DND-41 (cell line): ENCODE measurements at places on chromosomes 1 and 21.
A peak's percentile ranks its signal among the peaks of the same experiment; 100 is the strongest.

DNA sequence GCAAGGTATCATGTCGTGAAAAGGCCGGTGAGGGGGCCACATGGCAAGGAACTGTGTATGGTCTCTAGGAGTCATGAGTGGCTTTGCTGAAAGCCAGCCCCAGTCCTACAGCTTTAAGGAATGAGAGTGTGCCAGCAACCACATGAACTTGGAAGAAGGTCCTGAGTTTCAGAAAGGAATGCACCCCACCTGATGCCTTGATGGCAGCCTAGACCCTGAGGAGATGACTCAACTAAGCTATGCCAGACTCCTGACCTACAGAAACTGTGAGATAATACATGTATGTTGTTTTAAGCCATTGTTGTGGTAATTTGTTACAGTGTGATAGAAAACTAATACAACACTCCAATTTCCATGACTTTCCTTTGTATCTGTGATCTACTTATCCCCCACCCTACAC is 33.5 kb upstream of the AKT3 start:
- DNase-seq = no peak

DNA sequence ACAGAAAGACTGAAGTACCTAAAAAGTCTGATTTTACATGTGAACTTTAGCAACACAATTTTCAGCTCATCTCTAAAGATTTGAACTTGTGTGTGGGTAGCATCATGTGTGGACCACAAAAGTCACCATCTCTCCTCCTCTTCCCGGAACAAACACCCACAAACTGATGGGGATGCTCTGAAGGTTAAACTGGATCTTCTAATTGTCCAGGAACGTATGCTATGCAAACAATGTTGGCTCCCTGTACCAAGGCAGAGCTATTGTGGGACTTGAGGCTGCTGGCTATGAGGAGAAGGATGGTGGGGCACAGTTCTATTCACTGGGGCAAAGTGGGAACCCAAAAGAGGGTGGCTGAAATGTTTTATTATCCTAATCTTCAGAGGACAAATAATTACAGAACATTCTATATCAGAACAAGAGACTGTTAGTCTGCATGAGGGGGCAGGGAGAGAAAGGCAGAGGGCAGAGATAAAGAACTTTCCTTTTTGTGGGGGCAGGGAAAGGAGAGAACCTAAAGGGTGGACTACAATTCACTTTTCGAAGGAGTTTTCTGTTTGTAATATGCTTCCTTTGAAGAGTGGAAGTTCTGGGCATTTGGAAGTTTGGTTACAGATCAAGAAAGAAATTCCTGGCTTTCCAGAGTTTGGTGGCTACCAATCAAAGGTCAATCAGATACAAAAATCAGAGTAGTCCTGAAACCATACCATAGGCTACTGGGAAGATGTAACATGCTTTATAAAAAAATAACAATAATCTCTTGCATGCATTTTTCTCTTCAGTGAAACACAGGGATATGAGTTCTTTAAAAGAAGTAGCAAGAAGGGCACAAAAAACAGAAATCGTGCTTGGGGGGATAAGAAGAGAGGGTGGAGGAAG is 62.9 kb downstream of the GADD45A start:
- no peak for DNase-seq

DNA sequence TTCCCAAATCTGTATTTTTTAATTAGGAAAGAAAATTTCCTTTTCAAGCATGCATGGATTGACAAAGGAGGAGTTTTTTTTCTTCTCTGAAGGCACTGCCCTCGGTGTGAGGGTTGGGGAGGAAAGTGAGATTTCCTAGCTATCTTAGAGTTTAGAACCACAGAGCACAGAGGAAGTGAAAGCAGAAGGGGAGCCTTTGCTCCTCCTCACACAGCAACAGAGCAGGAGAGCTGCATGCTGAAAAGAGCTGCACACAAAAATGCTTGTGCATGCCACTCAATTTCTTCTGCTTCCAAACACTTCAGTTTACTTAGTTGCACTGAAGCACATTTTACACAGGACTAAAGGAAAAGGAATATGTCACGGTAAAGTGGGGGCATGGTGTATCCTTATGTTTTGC is 308.1 kb downstream of the GPATCH2 start:
- no peak for DNase-seq

DNA sequence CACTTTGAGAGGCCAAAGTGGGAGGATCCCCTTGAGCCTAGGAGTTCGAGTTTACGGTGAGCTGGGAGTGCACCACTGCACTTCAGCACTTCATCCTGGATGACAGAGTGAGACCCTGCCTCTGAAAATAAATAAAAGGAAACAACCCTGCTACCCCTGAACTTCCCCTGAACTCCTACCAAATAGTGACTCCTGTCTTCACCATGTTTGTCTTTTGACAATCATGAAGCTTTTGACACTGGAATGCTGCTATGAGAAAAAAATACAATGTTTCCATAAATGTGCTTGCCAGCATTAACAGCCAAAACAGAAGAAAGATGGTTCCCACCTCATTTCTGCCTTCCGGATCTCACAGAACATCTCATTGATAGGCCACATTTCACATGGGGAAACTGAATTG is 10.4 kb downstream of the ZBTB8A start:
- no peak for DNase-seq

- no peak for DNase-seq
Observed at GRCh38 chr1:44405798-44406736, 1.0 kb downstream of the RNF220 start.

DNA sequence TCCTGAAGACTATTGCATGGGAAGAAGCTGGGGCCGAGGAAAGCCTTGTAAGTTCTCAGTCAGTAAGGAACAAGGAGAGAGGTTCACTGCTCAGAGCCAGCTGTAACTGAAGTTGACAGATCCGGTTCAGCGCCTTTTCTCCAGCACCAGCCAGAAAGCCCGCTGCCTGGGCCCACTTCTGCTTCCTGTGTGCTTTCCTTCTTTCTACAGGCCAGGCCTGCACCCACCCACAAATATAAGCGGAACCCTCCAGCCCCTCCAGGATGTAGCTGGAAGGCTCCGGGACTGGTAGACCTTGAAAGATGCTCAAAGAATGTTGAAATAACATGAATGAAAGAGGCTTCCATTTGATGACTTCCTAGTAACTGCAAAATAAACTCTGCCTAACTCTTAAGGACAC is 38.8 kb downstream of the PARP1 start:
- no peak for DNase-seq

- no peak for DNase-seq
Observed at GRCh38 chr1:204797401-204797800, 73.3 kb upstream of the NFASC start.

GRCh38 chr1:154328318-154329151 is 3.2 kb downstream of the ATP8B2 start:
- DNase-seq = peak; percentile 91

- DNase-seq = no peak
Observed at GRCh38 chr1:213615226-213615916, 372.4 kb upstream of the PROX1 start.

DNA sequence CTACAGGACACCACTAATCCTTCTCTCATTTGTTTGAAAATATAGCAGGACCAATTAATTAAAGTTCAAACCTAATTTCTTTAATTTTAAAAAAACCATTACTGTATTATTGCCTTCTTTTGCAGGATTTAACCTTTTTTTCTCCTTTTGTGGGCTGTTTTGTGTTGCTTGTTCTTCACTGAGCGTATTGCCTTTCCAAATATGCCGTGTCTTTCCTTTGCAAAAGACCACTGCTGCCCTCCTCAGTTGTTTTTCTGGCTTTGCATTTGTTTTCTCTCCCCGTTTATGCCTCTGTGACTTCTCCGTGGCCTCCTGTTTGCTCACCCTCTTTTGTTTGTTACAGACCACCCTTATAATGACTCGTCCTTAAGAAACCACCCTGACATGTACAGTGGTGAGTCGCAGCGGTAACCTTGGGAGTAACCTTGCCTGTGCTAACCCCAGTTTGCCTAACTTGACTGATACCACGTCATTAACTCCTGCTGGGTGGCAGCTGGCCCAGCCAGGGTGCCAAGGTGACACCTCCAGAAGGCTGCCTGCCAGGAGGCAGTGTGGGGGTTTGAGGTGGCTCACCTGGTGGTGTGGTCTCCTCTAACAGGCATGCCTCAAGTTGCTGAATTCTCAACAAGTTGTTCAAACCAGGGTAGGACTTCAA is 81.1 kb upstream of the CNTN2 start:
- DNase-seq = no peak

DNA sequence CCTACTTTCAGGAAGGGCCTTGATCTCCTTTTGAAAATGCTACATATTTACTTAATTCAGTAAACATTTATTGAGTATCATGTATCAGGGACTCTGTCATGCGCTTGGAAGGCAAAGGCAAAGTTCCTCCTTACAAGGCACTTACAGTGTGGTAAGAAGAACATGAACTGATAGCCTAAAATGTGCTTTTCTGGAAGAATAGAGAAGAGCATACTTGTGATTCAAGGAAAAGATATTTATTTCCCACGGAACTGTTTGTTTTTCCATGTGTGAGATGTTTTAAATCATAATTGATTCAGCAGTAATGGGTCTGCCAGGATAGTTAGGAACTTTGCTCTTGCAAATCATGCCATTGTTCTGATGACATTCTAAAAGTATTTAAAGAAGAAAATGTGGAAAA is 110.1 kb upstream of the ZNHIT6 start:
- no peak for DNase-seq

DNA sequence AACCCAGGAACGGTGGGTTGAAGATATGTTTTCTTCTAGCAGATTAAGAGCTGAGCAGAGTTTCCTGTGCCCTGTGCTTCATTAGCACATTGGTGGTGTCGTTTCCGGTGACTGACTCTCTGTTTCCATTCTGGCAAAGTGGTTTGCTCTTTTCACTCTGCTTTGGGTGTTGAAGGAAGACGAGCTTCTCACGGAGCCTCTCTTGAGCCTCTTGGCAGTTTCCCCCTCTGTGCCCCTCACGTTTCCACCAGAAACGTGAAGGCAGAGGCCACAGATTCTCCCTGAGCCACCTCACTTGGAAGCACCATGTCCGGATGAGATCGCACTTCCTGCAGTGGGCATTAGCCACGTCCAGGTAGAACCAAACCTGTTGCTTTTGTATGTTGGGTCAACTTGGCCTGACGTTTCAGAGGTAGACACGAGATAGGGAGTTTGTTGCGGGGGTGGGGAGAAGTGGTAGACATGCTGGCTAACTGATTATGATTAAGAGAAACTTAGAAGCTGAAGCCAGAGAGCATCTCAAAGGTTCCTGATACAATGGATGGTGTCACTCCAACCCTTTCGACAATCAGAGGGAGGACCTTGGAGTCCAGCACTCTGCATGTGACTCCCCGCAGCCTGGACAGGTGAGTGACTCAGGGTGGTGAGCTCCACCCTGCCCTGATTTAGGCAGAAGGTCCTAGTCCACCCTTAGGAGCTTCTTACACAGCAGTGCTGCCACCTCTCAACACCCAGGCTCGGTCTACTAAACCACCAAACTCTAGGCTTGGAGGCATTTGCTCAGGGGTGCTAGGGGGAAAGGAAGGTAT is at the start of gene LAX1:
TSS of gene LAX1 (plus strand) at position 155 of the 809 bp plus-strand sequence. CDS start at position 538, 383 bp downstream.
- DNase-seq = peak; percentile 85

- DNase-seq = no peak
Observed at GRCh38 chr21:37655611-37656300, 260.5 kb downstream of the KCNJ6 start.

DNA sequence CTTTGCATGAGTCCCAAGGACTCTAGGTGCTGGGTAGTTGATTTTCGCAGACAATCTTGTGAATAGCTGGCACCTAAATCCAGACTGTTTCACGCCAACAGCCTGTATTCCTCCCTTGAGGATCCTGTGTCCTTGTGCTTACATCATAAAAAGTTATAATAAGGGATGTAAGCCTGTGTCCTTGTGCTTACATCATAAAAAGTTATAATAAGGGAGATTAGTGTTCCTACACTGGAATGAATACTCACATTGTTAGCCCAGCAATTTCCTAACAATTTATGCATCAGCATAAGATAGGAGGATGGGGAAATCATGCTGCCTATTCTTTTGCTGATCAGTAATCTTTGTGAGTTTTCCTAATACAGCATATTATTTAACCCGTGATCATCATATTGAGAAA is 4.0 kb upstream of the HSD3B2 start:
- no peak for DNase-seq

DNA sequence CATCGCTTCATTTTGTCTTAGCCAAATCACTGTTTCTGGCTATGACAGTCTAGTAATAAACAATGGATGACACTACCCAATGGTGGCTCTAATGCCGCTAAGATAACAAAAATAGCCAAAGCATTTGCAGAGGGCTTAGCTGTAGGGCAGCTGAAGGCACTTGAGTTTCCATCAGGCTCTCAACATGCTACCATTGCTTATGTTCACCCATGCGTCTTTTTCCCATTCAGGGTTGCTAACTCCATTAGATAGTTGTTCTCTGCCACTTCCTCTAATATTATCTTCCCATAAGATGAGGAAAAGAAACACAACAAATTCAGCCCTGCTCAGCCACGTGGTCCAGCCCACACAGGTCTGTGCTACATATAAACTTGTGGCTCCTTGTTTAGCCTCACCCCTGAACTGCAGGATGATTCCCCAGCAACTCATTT is 159.6 kb downstream of the TOMM20 start:
- no peak for DNase-seq

GRCh38 chr1:221574529-221574928 is 167.4 kb downstream of the DUSP10 start:
- no peak for DNase-seq

DNA sequence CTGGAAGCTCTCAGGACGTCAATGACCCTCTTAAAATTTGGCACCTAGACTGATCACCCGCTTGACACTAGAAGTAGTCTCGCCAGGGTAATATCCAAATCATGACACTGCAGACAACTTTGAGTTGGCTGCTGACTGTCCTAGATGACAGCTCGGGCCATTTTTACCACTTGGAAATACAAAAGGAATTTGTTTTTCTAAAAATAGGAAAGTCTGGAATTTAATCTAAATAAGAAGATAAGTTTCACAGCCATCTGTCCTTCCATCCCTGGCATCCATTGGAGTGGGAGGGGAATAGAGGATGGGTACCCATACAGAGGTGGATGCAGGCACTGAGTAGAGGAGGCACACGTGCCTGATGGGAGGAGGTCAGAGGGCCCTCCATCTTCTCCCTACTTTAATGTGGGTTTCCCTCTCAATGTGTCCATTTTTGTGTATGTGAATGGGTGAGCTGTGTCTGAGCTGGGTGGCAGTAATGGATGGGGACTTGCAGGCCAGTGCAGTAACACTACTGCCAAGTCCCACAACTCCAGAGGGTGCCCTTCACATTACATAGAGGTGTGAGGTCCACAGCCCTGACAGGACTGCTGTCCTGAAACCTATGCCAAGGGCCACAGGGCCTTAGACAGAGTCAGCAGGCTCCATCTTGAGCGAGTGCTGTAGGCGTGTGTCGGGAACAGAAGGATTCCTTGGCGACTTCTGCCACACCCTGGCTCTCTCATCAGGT is 104.8 kb upstream of the IPO9 start:
- DNase-seq = no peak

- no peak for DNase-seq
Observed at GRCh38 chr1:218456444-218456843, 111.3 kb downstream of the TGFB2 start.

DNA sequence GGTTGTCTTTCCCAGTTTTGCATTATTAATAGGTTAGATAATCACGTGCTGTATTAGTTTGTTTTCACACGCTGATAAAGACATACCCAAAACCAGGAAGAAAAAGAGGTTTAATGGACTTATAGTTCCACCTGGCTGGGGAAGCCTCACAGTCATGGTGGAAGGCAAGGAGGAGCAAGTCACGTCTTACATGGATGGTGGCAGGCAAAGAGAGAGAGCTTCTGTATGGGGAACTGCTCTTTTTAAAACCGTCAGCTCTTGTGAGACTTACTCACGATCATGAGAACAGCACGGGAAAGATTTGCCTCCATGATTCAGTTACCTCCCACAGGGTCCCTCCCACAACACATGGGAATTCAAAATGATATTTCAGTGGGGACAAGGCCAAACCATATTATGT is 2.3 kb upstream of the VCAM1 start:
- no peak for DNase-seq

- DNase-seq = no peak
Observed at GRCh38 chr1:240343966-240344365, 252.3 kb downstream of the FMN2 start.
